NCI-H2081 treated with DMSO at 0.1 percent for 48 hours (cell line): ENCODE measurements at places on chromosomes 5 and 9.
A peak's percentile ranks its signal among the peaks of the same experiment; 100 is the strongest.

- no peak for DNase-seq
These were observed 40.8 kb upstream of the DAB2IP start for GRCh38 chr9:121610638-121610953.

GRCh38 chr5:17277907-17278306 is 60.5 kb downstream of the BASP1 start:
- DNase-seq = no peak

DNA sequence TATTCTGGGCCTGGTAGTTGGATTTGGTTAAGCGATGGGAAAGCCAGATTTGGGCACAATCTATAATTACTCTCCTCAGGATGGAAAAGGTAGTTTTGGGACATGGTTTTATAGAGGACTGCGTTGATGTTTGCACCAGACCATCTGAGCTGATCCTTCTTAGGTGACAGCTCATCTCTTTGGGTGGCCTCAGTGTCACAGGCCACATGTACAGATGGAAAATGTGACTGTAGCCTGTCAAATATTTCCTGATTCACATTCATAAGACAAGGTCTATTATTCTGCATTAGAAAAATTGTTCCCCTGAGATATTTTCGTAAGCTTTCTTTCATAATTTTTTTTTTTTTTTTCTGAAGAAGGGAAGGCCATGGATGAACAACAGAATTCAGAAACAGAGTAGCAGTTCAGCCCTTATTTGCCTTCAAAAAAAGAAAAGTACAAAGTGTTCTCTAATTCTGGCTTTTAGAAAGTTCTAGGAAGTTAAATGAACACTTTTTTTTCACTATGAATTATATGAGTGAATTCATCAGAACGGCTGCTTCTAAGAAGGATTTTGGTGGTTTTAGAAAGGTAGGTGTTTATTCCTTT is 81.0 kb downstream of the NNT start:
- DNase-seq = no peak

- no peak for DNase-seq
These were observed 478.6 kb downstream of the CCDC171 start for GRCh38 chr9:16031486-16031885.

GRCh38 chr5:22514231-22514630 is 338.9 kb downstream of the CDH12 start:
- DNase-seq = no peak

GRCh38 chr9:17993024-17993423 is 414.2 kb downstream of the SH3GL2 start:
- no peak for DNase-seq

DNA sequence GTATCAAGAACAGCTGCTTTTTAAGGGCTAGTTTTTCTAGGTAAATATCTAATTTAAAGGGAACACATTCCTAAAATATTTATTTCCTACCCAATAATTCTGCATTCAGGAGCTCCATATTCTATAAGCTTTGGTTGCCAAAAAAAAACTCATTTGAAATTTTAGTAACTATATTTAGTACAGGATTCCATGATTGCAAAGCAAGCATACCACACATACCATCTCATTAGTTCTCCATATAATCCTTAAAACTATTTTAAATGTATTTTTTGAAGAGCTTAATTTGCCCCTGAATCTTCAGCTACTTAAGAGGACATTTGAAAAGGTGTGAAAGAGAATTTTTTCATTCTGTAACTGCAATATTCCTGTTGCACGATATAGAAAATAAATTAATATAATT is 877.0 kb downstream of the NR2F1-AS1 start:
- DNase-seq = no peak

DNA sequence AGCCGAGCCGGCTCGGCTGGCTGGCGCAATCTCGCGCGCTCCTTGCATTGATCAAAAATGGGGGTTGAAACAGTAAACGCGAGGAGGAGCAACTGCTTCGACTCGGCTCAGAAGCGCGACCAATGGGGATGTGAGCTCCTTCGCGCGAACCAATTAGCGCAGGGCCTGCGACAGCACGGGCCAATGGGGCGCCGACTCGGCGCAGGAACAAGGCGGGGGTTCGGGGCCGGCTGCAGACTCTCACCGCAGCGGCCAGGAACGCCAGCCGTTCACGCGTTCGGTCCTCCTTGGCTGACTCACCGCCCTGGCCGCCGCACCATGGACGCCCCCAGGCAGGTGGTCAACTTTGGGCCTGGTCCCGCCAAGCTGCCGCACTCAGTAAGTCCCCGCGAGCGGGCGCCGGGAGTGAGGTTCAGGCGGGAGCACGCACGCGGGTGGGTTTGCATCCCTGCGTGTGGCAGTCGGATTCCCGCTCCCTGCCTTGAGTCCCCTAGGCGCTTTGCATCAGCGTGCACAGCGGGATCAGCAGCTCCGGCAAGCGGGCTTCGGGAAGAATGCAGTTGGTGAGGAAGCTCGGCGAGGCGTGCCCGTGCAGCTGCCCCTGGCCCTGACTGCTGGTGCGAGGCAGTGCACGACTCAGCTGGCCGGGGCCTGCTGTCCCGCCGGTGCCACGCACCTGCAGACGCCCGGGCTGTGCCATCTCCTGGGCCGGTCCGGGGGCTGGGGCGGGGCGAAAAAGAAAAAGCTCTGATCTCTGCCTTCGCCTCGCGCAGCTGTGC is at the start of gene PSAT1:
PSAT1 (plus strand) TSS at position 233 of the 779 bp plus-strand sequence; CDS start at position 319, 86 bp downstream.
- DNase-seq = peak; percentile 88

DNA sequence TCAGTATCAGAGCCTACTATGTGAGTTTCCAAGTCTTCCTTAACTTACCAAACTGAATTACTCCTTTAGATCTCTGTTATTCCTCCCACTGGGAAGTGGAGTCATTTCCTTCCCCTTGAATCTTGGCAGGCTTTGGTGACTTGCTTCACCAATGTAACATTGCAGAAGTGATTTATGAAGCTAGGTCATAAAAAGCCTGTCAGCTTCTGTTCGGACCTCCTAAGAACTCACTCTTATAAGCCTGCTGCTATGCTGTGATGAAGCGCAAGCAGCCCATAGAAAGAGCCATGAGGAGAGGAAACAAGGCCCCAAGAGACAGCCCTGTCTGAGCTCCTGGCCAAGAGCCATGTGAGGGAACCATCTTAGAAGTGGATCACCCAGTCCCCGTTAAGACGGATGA is 14.2 kb upstream of the FOXB2 start:
- DNase-seq = no peak

- no peak for DNase-seq
These were observed 39.2 kb upstream of the LURAP1L start for GRCh38 chr9:12735665-12736064.

DNA sequence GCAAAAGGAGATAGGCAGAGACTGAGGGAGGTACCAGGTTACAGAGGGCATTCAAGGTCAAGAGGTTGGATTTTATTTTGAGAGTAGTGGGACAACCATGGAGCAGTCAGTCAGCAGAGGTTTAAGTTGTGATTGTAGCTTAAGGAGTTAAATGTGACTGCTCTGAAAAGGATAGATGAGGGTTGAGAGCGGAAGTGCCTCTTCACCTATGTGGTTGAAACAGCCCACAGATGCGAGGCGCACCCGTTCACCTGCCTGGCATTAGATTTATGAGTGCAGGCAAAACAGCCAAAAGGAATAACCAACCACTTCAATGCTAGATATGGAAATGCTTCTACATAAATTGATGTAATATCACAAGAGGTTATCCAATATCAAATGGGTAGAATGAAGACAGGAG is 8.4 kb downstream of the ZNF474 start:
- DNase-seq = no peak

- no peak for DNase-seq
These were observed 40.2 kb downstream of the SH3RF2 start for GRCh38 chr5:145976431-145977155.

DNA sequence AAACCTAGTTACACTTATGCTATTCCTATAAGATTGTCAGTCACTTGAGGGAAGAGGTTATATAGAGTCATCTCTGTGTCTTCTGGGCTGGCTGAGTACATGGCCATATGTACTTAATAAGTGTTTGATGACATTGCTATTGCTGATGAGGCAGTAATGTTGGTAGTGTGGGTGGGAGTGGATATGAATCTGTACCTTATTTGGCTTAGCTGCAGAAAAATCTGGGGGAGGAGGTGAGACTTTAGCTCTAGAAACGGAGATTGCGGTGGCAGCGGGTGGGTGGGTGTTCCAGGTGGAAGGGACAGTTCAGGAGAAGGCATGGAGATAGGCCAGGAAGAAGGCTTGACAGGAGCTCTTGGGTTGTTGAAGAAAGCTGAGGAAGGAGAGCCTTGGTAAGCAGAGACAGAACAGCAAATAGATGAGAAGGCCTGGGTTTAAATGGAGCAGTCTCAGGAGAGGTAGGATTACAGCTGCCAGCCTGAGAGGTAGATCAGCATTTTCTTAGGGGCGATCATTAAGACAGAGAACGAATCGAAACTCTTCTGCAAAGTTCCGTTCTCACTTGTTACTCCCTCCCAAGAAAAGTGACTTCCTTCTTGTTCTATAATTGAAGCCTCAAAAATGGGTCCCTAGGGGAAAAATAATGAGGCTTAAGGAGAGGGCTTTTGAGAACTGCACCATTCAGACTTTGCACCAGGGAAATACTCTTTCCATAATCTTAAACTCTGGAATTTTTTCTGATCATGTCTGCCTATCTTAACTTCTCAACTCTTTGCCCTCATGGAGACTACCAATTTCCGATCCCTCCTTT is 160.5 kb downstream of the UNC13B start:
- DNase-seq = no peak

DNA sequence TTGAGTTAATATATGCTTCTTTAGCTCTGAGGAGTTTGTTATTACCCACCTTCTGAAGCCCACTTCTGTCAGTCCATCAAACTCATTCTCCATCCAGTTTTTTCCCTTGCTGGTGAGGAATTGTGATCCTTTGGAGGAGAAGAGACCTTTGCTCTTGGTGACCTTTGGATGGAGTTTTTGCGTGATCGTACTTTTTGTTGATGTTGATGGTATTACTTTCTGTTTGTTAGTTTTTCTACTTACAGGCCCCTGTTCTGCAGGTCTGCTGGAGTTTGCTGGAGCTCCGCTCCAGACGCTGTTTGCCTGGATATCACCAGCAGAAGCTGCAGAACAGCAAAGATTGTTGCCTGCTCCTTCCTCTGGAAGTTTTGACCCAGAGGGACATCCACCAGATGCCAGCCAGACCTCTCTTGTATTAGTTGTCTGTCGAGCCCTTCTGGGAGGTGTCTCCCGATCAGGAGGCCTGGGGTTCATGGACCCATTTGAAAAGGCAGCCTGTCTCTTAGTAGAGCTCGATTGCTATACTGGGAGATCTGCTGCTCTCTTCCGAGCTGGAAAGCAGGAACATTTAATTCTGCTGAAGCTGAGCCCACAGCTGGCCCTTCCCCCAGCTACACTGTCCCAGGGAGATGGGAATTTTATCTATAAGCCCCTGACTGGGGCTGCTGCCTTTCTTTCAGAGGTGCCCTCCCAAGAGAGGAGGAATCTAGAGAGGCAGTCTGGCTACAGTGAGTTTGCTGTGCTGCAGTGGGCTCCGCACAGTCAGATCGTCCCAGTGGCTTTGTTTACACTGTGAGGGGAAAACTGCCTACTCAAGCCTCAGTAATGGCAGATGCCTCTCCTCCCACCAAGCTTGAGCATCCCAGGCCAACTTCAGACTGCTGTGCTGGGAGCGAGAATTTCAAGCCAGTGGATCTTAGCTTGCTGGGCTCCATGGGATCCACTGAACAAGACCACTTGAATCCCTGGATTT is 445.5 kb downstream of the MAN2A1 start:
- DNase-seq = no peak

GRCh38 chr5:23352446-23352845 is 155.0 kb upstream of the PRDM9 start:
- peak; percentile 13 for DNase-seq

- no peak for DNase-seq
These were observed 62.9 kb downstream of the DENND1A start for GRCh38 chr9:123867034-123867433.
